ENCODE measurements at places on chromosomes 7 and 10.
A peak's percentile ranks its signal among the peaks of the same experiment; 100 is the strongest.

GRCh38 chr7:40538281-40538680, 403.5 kb downstream of the SUGCT start:
- DNase-seq = no peak

- no peak for DNase-seq
Measured at GRCh38 chr7:47573758-47574481, 8.0 kb downstream of the TNS3 start.

GRCh38 chr10:12321641-12322040, 27.7 kb upstream of the CAMK1D start:
- no peak for DNase-seq

DNA sequence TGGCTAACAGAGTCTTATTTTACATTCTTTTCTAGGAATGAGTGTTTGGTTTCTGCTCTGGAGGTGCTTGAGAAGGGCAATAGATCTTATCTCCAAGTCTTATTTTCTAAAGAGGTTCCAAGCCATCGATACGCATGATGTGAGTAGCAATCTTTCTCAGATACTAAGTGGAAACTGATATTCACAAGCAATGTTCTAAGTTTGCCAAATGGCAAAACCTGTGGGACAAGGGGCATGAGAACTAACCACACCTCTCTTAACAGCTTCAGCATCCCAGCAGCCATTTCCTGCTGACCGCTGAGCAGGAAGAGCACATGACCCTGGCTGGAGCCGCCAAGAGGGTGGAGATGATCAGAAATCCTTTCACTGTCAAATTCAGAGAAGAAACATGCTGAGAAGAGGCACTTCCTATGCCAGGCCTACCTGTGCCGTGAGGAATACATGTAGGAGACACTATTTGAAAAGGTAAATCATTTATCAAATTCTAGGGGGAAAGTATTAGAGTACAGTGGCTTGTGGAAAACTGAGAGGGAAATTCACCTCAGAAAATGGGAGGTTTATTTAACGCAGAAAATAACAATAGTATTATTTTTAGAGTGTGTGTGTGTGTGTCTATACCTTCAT, 35.2 kb downstream of the CCDC71L start:
- no peak for DNase-seq

DNA sequence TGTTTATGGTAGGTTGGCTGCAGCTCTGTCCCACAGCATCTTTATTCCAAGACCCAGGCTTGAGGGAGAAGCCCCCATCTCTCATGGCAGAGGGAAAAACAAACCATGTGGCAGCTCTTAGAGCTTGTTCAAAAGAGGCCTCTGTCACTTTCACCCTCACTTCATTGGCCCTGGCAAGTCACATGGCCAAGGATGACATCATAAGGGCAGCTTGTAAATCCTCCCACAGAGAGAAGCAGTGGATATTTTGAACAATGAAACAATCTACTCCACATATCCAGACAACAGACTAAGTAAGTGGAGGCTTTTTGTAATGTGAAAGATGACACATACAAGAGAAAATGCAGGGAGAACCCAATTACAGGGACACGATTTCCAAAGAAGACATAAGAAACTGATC, 108.1 kb downstream of the GRID1 start:
- no peak for DNase-seq

GRCh38 chr10:48778193-48778857, 93.7 kb downstream of the WDFY4 start:
- no peak for DNase-seq

DNA sequence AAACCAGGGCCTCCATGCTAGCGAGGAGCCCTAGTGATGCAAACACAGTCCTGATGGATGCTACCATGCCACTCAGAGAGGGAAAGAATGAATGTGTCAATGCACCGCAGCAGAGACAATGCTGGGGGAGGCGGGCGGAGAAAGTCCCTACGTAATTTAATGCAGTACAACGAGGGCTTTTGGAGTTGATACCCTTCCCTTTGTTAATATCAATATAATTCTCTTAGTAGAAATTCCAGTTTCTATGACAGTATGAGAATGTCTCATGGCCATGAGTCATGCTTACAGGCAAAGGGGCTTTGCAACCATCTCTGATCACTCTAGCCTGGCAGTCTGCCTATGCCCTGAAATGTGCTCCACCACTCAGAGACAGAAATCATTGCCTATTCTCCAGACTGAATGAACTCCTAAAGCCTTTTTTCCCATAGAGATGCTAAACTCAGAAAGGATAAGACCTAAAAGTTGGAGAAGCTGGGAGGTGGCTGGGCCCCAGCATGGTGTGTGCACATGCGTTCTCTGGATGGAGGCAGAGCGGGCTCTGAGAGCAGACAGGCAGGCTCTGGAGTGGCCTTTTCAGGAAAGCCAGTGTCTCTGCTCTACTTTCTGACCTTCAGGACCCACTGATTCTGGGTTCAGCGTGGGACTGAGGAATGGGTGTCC, 20.3 kb upstream of the GIMAP2 start:
- DNase-seq = no peak

GRCh38 chr10:96995851-96996250, 163.8 kb downstream of the LCOR start:
- DNase-seq = no peak

- no peak for DNase-seq
Measured at GRCh38 chr7:77702968-77703472, 6.8 kb downstream of the RSBN1L start.

GRCh38 chr7:39703144-39703543, 79.8 kb downstream of the RALA start:
- DNase-seq = no peak

DNA sequence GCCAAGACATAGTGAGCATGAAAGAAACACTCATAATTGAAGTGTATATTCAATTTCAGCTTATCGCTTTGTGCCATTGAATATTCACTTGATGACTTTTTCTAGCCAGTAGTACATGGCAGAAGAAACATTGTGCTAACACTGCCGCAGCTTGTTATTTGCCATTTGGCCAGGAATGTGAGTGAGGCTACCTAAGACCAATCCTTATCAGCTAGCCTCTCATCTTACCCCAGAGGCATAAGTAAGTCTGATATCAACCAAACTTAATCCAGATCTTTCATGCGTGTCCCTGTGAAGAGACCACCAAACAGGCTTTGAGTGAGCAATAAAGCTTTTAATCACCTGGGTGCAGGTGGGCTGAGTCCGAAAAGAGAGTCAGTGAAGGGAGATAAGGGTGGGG, 586.0 kb upstream of the MBL2 start:
- no peak for DNase-seq

GRCh38 chr10:76769161-76769560, 868.4 kb downstream of the KCNMA1 start:
- no peak for DNase-seq

DNA sequence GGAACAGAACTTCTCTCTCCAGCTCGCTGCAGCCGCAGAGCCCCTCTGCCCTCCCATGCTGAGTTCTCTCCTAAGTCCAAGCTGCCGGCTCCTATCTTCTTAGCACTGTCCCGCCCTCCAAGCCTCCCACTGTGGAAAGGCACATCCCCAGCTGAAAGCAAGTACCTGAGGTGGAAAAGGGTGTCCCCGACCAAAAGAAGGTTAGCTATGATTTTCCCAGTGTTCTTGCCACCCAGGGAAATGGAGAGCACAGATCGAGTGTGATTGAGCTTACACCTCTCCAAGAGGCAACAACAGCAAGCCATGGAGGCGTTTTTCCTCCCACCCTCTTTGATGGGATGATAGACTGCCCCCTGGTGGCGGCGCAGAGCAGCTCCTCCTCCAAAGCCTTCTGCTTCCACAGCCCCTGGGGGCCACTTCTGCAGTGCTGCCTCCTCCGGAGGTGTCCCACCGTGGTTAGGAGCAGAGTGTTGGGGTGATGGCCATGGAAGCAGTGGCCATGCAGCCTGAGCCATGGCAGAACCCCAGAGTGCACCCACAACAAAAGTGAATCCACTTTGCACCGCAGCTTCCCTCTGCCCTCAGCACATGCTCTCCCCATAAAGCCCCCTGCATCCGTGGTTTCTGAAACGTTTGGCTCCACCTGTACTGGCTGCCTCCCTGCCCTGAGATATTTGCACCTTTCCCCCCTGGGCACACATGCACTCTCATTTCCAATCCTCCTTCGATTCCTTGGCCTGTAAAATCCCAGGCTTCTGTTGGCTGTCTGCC, 143.1 kb upstream of the STK17A start:
- no peak for DNase-seq

GRCh38 chr10:99337311-99337811, 8.2 kb downstream of the CNNM1 start:
- DNase-seq = no peak

DNA sequence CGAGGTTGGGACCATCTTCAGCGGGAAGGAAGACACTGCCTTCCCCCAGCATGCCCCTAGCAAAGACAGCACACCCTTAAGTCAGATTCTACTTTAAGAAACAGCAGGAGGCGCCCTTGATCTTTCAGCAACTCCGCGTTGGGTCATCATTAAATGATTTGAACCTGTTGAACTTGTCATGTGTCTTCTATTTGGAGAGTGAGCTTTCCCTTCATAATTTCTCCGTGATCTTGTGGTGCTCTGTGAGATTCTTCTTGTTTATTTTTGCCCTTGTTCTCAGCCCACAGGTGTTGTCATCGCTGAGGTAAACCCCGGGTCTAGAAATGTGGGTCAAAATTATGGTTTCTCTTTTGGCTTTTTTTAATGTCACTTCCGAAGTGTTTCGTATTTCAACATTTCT, 49.5 kb upstream of the PITRM1 start:
- DNase-seq = no peak

DNA sequence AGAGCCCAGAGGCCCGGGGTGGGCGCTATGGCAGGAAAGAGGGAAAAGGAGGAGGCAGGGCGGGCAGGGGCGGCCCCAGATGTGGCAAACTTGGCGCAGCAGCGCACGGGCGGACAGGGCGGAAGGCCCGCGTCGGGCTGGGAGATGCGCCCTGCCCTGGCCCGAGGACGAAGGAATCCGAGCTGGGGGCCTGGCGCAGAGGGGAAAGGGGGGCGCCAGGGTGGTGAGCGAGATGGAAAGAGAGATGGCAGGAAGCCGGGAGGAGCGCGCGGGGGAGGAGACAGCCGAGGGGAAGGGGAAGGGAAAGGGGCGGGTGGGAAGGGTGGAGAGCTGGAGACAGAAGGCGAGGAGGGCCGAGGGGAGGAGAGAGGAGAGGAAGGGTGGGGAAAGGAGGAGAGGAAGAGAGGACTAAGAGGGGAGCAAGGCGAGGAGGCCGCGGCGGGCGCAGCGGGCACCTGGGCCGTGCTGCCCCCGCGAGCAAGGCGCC, at the start of gene MARVELD1:
Gene MARVELD1 (plus strand): TSS at position 392 of the 487 bp plus-strand sequence. CDS start 147 bp downstream, outside the sequence.
- DNase-seq = no peak

DNA sequence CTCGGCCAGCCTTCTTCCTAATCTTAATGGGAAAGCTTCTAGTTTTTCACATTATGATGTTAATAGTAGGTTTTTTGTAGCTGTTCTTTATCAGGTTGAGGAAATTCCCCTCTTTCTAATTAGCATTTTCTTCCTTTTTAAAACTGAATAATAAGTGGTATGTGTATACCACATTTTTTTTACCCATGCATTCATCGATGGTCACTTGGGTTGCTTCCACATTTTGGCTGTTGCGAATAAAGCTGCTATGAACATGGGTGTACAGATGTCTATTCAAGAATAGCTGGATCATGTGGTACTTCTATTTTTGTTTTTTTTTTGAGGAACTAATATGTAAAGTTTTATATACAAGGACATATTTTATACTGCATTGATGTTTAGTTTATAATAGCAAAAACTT, 44.3 kb downstream of the NRF1 start:
- no peak for DNase-seq

DNA sequence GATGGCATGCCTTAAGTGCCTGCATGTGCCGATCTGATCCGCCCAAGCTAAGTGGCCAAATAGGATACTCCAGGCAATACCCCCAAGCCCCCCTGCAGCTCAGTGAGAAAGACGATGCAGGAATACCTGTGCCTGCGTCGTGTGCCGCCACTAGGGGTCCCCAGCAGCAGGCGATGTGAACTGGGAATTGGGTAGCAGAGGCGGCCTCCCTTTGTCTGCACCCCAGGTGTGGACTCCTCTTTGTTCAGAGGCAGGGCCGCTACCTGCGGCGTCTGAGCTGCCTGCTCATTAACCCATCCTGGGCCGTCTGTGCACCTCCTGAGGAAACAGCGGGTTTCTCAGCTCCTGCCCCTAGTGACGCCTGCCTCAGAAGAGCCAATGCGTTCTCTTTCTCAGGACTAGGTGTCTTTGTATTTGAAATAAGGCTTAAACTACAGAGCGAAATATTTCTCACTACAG, 4.8 kb upstream of the CHN2 start:
- no peak for DNase-seq

- no peak for DNase-seq
Measured at GRCh38 chr7:16850614-16851466, 30.9 kb downstream of the AGR3 start.

GRCh38 chr7:150738092-150738491, 874 bp downstream of the GIMAP5 start:
- no peak for DNase-seq

DNA sequence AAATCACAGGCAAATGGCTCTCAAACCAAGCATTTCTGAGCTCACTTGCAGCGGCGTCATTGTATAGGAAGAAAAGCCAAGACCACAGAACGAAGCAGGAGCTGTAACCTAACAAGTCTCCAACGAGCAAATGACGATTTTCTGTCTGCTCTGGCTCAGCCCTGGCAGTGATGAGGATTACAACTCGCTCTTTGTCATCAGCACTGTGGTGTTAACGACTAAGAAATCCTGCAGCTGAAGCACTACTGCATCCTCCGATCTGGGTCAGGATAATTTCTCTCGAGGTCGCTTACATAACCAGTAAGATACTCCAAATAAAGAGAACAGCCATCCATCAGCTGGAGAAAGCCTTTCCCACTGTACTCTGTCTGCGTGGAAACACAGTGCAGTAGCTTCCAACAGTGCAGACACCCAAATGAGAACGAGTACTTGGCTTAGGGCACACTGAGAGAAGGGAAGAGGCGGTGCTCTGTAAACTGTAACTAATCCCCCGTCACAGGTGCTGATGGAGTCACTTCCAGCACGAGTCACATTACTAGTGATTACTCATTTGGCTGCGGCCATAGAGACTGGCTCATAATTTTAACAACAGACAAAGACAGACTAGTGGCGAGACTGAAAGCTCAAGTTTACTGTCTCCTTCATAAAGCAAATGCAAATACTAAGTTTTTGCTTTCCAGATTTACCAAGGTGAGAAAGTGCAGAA, 135.8 kb downstream of the NRBF2 start:
- peak; percentile 56 for DNase-seq

DNA sequence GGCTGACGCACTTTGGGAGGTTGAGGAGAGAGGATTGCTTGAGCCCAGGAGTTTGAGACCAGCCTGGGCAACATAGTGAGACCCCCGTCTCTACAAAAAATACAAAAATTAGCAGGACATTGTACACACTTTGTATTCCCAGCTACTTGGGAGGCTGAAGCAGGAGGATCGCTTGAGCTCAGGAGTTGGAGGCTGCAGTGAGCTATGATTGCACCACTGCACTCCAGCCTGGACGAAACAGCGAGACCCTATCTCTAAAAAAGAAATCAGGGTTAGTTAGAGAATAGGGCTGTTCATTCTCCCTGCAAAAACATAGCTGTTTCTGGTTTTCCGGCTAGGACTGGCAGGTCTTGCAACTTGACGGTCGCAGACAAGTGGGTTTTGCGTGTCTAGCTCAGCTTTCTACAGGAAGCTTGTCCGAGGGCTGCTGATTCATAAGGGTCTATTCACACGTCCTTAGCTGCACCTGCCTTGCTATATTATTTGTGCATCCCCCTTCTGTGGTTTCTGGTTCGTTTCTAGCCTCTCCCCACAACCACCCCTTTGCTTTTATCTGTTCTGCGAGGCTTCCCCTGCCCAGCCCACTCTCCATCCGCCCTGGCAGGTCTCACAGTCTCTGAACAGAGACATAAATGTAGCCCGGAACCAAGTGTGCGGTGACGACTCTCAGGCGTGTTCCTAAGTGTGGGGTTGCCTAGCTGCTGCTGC, 10.7 kb downstream of the AMZ1 start:
- DNase-seq = no peak
